Stimulated activated CD4-positive, alpha-beta T cell treated with anti-CD3 and anti-CD28 coated beads, Interleukin-4, amount 100 ng/mL, for 24 hours (primary cell): ENCODE measurements at places on chromosomes 7 and 10.

DNA sequence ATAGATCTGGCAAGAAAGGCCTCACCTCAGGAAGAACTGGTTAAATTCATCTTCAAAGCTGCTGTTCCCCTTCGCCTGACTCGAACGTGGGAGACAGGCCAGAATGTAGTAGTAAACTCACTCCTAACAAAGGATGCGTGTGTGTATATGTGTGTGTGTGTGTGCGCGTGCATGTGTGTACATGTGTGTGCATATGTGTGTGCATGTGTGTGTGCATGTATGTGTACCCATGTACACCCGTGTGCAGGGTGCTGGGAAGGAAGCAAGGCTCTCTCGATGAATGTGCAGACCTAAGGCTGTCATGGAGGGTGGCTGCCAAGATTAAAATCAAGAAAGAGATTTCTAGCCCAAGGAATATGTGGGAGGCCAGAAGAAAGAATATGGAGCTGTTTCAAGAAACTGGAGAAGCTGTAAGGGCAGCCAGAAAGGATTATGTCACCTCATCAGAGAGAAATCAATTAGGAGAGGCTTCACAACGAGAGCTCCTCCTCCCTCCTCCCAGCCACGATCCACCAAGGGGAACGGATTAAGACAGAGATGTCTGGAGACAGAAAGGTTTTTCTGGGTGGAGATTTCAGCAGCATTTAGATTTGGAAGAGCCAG lies 34.0 kb upstream of the LBX1 start:
- DNase-seq, result no peak

- no peak for DNase-seq
Measured at GRCh38 chr7:130695840-130696239, 9.5 kb upstream of the TSGA13 start.

GRCh38 chr10:43867113-43867512 lies 218.4 kb upstream of the ZNF32 start:
- no peak for DNase-seq

DNA sequence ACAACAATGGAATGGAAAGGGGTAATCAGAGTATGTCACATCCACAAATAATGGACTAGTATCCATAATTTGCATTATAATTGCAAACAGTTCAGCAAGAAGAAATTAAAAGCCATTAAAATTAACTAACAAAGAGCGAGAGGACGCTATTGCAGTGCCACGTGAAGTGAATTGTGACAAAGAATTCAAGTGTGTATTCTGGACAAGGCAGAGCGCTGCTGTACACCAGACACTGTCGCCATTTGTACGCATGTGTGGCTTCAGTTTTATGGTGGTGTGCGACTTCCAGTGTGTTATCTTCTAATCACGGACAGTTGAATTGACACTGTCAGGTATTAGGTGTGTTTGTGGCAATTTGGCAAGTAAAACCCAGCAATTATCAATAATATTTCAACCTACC lies 11.3 kb downstream of the CYP3A5 start:
- DNase-seq, result no peak

DNA sequence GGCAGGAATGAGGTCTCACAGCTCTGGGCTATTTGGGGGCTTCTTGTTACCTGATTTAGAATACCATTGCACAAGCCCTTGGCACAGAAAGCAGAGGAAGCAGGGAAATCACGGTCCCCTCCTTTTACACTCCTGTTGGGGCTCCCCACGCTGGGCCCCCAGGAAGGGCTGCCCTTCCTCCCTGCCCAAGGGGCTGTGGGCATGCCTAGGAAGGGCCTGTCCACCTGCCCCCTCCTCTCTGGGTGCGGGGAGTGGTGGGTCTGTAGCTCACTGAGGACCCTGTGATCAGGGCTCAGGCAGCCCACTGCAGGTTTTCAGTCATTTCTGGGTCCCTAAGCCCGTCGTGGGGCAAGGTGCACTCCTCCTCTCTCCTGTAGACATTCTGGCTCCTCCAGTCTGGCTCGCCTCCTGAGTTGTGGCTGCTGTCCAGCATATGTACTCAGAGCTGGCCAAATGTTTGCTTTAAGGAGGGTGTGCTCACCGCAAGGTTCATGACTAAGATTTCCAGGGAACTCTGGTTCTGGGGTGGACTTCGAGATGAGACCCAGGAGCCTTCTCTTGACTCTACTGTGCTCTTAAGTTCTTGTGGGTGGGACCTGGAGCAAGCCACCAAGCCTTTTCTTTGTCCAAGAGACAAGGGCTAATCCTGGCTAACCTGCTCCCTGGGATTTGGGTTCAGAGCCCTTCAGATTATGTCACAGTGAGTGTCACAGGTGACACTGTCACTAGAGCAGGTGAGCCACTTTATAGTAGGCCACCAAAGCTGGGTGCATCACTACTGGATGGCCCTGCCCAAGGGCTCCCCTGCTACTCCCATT lies 56.0 kb downstream of the TACR2 start:
- no peak for DNase-seq

DNA sequence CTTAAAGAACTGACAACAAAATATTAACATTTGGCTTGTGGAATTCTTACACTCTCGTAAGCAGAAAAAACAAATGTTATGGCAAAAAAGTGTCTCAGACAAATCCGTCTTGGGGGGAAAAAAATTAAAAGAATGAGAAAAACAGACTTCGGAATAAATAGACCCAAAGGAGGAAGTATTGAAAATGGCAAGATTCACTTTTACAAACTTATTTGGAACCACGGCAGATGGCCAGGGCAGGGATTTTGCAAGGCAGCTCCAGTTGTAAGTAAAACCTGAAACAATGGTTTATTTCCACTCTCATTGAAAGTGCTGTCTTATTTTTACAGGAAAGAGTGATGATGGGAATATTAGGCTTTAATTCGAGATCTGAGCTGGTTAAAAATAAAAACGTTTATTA lies 1.5 kb upstream of the ZNF438 start:
- DNase-seq, result no peak

DNA sequence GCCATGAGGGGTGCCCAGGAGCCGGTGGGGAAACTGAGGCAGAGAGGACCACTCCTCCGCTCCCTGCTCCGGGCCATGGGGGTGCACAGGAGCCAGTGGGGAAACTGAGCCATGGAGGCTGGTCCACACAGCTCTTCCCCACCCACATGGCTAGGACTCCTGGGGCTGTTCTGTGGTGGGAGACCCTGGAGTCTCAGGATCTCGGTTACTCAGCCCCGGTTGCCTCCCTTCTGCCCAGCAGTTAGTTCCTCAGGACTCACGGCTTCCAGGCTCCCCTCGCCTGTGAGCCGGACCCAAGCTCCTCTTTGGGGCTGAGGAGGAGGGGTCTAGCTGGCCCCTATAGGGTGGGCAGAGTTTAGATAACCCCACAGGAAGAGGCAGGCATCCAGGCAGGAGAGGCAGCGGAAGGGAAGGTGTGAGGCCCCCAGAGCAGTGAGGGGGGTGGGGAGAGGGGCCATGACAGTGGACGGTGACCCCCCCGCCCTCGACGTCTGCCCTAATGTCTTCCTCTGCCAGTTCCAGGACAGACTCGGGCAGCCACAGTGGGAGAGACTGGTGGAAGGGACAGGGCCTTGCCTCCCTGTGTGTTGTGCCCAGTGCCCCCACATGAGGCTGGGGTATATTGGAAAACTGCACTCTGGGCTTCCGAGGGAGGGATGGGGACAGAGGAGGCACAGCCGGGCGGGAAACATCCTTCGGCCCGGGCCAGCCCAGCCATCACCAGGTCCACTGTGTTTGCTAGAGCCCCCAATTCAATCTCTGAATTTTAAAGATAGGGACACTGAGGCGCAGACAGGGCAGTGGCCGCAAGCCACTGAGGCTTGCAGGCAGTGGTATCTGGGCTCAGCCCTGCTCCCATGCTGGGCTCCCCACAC lies 4.3 kb downstream of the ELFN1 start:
- DNase-seq, result no peak

- peak; percentile 78 for DNase-seq
Measured at GRCh38 chr10:102644646-102645387, 538 bp downstream of the TRIM8 start.

- no peak for DNase-seq
Measured at GRCh38 chr7:370775-371118, 80.8 kb downstream of the FOXL3 start.

DNA sequence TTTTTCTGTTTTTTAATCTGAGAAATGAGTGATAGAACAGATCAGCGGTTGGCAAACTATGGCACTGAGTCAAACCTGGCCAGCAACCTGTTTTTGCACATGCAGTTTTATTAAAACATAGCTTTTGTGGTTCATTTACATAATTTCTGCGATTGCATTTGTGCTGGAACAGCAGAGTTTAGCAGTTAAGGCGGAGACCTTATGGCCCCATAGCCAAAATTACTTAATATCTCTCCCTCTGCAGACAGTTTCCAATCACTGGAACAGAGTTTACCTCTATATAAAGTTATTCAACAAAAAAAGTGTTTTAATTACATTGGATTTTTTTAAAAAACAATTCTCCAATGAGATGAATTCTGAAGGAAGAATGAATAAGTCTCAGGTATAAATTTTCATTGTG lies 212.1 kb downstream of the DGKB start:
- DNase-seq, result no peak

DNA sequence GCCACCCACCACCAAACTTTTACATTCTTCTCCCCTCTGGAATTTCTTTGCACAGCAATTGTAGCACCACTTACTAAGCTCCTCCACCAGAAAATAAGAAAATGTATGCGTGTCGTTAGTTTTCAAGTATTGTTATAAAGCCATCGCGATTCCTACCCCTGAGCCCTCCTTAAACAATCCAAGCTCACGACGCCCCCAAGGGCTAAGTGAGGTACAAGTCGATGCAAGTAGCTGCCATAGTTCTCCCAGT lies 1.3 kb downstream of the FRAT2 start:
- DNase-seq, result no peak

DNA sequence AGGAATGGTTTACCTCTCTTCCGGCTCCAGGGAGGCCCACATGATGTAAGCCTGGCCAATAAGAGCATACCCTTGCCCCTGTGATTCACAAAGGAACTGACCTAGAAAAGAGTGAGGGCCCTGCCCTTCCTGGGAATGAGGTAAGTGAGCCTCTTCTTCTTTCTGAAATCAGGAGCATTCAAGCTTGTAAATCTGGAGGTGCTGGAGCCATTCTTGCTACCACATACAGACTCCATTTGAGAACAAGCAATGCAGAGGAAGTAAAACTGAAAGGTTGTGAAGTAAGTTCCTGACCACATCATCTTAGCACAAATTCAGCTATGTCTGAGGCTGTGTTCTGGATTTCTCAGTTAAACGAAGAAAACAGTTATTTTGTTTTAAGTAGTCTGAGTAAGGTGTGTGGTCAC lies 132.2 kb downstream of the CD36 start:
- DNase-seq, result no peak

GRCh38 chr7:55303220-55303619 lies 61.9 kb upstream of the LANCL2 start:
- DNase-seq, result no peak

DNA sequence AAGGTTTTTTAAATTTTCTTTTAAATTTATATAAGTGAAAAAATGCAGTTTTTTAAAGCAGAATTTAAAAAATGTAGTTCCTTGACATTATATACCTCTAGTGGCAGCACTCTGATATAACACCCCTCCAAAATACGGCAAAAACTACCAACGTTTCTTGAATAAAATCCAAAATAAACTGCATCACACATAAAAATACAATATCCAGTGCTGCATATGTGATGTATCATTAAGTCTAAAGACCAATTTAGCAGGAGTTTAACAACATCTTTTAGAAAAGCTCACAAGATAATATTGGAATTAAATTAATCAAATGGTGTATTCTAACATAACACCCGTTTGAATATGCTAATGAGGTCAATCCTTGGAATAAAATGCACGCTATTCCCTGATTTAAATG lies 1.4 kb downstream of the TCERG1L start:
- DNase-seq, result no peak

DNA sequence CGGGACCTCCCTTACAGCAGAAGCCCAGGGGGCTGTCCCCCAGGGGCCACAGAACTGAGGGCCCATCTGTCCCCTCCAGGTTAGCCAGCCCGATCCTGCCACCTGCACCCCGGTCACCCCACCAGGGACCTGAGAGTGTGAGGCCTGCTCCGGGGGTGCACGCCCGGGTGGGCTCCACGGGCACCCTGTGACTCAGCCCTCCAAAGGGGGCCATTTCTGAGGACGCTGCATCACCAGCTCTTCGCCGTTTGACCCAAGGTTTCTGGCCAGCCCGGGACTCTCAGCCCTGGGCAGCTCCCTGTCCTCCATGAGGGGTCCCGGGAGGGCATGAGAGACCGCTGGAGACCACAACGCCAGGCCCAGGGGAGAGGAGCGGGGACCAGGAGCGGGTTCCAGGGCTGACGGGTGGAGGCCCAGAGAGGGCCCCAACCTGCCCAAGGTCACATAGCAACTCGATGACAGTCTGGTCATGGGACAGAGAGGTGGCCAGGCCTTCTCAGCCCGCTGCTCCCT lies 79.3 kb downstream of the ELFN1 start:
- no peak for DNase-seq

GRCh38 chr10:62689712-62690111 lies 114.8 kb upstream of the ADO start:
- no peak for DNase-seq

DNA sequence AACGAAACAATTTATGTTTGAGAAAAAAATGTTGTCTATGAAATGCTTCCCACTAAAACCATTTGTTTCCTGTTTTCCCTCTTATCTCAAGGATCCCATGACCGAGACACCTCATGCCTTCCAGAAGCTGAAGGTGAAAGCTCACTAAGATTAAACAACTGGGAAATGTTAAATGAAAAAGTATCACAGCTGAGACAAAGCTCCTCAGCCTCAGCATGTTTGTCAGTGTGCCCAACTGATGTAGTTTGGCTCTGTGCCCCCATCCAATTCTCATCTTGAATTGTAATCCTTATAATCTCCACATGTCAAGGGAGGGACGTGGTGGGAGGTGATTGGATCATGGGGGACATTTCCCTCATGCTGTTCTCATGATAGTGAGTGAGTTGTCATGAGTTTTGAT lies 327.3 kb downstream of the HTR7 start:
- no peak for DNase-seq

GRCh38 chr10:23100331-23101030 lies 5.1 kb downstream of the MSRB2 start:
- DNase-seq, result peak; percentile 6

- DNase-seq, result no peak
Measured at GRCh38 chr10:3118641-3119091, 51.3 kb downstream of the PFKP start.
